ENCODE measurements at places on chromosomes 4 and X.

- DNase-seq, result peak; percentile 2
Observed at GRCh38 chrX:139930916-139931645, 1.8 kb downstream of the ATP11C start.

DNA sequence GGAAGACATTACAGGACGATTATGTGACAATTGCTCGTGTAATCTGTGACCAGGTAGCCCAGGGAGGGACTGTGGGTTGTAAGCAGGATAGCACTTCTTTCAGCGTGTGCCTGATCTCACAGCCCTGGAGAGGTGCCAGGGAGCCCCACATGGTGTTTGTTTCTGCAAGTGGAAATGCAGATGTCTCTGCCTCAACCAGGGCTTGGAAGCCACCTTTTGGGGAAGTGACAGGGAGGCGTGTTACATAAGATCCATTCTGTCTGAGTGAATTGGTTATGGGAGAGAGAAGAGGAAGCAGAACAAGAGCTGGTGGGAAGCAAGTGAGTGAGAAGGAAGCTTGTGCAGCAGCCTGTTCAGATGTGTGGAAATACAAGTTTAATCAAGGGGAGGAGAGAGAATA is 104.5 kb upstream of the GATB start:
- DNase-seq, result peak; percentile 8

DNA sequence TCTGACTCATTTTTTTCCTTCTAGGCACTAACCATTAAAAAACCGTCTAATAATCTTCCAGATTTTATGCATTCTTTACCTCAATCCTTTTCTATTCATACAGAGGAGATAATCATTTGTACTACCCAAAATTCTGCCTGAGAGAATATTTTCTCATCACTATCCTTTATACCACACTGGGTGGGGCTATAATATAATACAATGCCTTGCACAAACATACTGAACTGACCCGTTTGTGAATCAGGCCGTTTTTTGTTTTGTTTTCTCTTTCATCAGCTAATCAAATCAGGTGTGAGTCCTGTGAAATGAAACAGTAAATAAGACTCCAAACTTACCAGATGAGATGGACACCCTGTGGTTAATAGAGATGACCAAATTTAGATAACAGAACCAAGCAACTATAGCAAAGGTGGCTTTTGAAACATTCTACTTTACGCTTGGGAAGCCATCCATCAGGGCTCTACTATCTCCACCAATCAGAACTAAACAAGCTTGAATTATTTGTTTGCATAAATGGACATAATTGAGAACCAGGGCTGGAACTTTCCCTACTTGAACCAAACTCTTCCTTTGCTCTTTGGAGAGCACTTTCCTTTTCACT is 573.0 kb downstream of the GABRG1 start:
- no peak for DNase-seq

- no peak for DNase-seq
Observed at GRCh38 chr4:139686130-139686529, 20.5 kb downstream of the MGST2 start.

Data from substantia nigra (tissue), 51 donors.